ENCODE measurements at places on chromosomes 6 and 20. TPM values are rescaled to one million over a fixed set of nuclear protein-coding genes. Genes with fewer than 3 reads are reported as not detected.

Gene XKR7
- not detected for total RNA-seq

DNA sequence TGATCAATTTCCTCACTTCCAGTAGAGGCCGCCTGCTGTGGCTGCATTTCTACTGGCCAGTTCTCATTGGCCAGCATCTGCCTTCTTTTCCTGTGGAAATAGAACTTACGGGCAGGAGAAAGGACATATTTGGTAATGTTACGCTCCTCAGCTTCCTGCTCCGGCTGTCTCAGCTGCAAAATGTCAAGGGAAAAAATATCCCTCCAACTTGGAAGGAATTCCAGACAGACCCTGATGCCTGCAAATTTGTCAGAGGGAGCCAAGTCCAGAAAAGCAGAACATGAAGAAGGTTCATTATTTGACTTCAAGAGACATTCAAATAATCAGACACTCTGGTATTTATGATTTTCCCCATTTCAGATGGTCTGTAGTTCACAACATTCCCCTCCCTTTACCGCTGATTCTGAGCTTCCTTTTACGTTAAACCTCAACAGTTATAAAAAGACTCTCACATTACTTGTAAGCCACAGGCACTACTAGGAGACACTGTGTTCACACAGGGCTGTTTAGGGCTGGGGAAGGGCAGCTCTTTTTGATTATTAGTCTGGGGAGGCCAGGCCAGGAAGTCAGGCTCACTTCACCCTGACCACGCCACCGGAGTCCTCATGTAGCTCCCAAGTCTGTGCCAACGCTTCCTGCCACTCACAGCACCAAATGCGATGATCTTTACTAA is 179.6 kb upstream of the CCN2 start:
- H3K27me3 ChIP-seq, result no peaks in the 10 kb centered on the region
- H3K27ac ChIP-seq, result no peak overlapping the region
- H3K36me3 ChIP-seq, result no peaks in the 10 kb centered on the region
- H3K4me3 ChIP-seq, result no peak overlapping the region
- DNase-seq, result no peak

DNA sequence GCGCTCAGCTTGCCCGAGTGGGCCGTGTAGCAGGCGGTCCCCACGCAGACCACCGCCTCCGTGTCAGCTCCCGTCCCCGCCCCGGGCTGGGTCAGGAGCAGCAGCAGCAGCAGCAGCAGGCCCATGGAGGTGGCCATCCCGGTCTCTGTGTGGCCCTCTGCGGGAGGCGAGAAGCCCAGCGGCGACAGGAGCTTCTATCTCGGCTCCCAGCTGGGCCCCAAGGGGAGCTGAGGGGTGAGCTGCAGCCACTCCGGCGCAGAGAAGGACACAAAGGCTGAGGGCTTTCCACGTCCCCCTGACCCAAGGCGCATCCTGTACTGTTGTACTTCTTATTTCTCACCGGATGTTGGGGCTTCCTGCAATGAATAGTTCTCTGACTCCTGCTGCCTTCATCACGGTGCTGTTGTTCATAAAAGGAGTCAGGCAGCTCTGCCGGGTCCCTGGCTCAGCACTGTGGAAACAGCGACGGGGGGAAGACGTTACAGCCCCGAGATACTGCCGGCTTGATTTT is at the start of gene CD93:
CD93 (minus strand) TSS at position 269 of the 511 bp plus-strand sequence; CDS start at position 137, 132 bp downstream.
- no peak within 1 kb of the TSS for H3K4me3 ChIP-seq
- H3K27ac ChIP-seq, result no peak within 1 kb of the TSS
- no peaks in the 10 kb centered on the region for H3K4me1 ChIP-seq
- no peaks in the 10 kb centered on the region for H3K27me3 ChIP-seq

GRCh38 chr6:107740496-107741190 is 83.5 kb downstream of the SCML4 start:
- no peak overlapping the region for H3K27ac ChIP-seq
- no peaks in the 10 kb centered on the region for H3K27me3 ChIP-seq
- H3K36me3 ChIP-seq, result no peaks in the 10 kb centered on the region
- H3K4me1 ChIP-seq, result no peaks in the 10 kb centered on the region

All from Caco-2 (cell line).